ENCODE measurements at places on chromosomes 6 and 20.

DNA sequence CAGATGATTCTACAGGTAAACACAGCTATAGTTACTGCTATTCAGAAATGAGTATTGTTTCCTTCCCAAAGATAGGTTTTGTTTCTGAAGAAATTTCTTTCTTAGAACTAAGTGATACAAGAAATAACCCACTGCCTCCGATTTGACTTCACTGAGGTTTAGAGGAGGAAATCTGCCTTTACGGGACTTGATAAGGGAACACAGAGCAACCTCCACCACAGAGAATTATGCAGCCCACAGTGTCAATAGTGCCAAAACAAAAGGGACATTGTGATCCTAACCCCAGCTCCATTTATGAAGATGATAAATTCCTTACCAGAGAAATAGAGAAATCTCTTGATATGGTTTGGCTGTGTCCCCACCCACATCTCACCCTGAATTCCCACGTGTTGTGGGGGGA lies 164.6 kb downstream of the ZNF217 start:
- DNase-seq, result no peak

- no peak for DNase-seq
Observed at GRCh38 chr6:39599973-39600372, 125.2 kb downstream of the KIF6 start.

DNA sequence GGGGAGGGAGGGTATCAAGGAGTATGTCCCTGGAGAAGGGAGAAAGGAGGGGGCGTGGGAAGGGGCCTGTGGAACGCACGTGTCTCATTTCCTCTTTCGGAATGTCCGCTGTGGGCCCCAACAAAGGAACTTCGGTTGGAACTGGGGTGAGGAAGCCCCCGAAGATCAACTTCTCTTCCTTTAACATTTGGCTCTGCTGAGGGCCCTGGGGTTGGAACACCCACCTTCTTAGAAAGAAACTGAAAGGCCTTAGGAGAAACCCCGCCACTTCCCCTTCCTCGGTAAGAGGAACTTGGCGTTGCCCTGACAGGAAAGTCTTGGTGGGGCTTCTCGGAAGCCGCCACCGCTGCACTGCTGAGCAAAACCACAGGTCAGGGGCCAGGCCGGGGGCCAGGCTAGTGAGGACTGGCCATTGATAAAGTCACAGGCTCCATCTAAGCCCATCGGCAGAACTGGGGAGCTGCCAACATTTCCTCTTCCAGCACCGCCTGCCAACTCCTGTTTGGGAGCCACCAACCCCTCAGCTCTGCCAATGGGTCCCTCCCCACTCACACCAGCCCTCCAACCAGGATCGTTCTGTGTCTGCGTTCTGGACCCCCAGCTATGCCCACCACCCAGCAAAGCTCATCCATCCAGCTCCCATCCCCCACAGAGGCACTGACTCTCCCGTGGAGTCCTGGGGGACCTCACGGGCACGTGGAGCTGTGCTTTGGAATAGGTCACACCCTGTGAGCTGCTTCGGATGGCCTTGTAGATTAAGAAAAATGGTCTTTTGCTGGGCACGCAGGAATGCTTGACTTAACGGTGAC lies 44.8 kb downstream of the FGD2 start:
- peak; percentile 81 for DNase-seq

DNA sequence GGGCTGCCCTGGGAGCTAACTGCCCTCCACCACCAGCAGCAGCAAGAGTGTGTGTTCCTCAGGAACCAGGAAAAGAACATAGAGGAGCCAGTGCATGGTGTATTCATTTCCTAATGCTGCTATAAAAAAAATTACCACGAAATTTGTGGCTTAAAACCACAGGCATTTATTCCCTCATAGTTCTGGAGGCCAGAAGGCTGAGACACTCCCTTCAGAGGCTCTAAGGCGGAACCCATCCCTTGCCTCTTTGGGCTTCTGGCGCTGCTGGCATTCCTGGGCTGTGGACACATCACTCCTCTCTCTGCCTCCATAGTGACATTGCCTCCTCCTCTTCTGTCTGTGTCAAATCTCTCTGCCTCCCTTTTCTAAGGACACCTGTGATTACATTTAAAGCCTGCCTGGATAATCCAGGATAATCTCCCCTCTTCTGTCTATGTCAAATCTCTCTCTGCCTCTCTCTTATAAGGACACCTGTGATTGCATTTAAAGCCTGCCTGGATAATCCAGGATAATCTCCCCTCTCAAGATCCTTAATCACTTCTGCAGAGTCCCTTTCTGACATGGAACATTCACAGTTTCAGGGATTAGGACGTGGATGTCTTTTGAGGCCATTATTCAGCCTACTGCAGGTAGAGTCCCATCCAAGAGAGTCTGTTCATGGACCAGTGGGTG lies 54.7 kb downstream of the NDUFAF5 start:
- DNase-seq, result no peak

GRCh38 chr20:284172-284571 lies 6.4 kb downstream of the C20orf96 start:
- no peak for DNase-seq

GRCh38 chr6:18427296-18427695 lies 40.1 kb downstream of the RNF144B start:
- no peak for DNase-seq

DNA sequence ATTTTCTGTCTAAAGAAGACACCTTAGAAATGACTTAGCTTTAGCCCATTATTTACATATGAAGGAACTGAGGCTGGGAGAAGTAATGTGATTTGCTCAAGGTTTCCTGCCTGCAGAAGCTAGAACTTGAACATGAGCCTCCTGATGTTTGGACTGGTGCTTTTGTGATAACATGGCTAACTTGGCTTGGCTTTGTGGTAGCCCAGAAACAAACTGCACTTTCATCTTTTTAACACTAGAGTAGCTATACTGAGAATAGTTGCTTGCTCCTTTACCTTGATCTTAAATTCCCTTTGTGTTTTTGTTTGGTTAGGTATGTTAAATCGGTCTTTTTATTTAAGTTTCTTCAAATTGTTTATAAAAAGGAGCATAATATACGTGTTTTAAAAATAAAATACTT lies 163.5 kb upstream of the MANEA start:
- DNase-seq, result no peak

DNA sequence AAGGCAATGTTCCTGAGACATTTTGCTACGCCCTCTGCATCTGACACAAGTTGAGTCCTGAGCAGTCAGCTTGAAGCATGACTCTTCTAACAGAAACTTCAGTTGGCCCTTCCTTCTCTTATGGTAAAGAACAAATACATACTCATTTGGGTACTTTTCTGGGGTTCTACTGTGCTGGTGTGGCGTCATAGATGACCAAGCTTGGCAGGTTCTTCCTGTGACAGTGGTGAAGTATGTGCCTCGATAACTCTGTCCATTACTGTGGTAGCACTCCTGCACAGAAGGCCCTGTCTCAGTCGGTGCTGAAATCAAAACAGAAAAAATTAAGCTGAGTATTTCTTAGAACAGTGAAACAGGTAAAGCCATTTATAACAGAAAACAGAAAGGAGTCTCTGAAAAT lies 152.5 kb downstream of the SLC22A3 start:
- DNase-seq, result no peak

- DNase-seq, result no peak
Observed at GRCh38 chr6:36559011-36559793, 11.9 kb upstream of the STK38 start.

GRCh38 chr20:57212534-57213276 lies 53.7 kb downstream of the BMP7 start:
- no peak for DNase-seq

DNA sequence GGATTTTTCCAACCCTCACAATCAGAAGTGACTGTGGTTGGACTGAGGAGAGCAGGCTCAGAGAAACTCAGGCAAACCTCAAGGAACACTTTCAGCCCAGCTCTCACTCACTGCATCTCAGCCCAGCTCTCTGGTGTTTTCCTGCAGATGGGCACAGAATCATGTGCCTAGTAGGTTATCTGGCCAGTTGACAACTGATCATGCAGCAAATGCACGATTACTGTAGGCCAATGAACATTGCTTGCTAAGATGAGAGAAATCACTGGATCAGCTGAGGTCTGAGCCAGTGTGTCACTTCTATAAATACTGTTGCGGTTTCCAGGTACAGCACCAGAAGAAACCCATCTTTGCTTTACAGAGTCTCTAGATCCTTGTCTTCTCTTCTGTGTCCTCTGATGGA lies 540.5 kb downstream of the CD83 start:
- DNase-seq, result no peak

DNA sequence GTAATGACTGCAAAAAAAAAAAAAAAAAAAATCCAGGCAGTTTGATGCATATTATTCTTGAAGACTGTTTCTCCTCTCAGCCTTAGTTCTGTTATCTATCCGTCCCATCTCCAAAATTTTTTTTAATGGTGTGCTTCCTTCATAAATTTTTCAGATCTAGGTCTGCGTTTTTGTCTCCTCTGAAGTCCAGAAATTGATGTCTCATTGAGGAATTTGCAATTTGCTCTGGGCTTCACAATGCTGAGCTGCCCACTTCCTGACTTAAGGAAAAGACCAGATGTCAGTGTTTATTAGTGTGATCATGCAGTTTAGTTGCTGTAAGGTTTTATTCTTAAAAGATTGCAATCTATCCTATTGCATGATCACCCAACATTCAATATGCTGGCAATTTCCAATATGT lies 297.6 kb downstream of the ZNF217 start:
- DNase-seq, result no peak

- DNase-seq, result no peak
Observed at GRCh38 chr6:12203001-12203400, 87.2 kb upstream of the EDN1 start.

DNA sequence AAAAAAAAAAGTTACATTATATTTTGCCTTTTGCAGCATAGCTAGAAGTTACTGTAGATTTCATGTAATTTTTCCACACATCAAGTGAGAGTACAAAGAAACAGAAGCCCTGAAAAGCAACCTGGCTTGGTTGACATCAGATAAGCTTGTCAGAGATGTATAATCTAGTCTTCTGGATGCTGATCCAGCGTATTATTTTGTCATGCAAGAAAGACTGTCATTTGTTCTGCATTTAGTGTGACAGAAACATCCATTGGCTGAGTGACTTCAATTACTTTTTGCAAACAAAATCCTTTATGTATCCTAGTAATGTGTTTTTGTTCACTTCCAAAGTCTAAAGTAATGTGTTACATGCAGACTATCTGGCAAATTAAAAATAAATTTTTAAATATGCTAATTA lies 75.3 kb downstream of the FAM83B start:
- DNase-seq, result no peak

- DNase-seq, result peak; percentile 50
Observed at GRCh38 chr6:146700078-146700686, 101.4 kb downstream of the ADGB start.

GRCh38 chr20:43736588-43737158 lies 9.9 kb upstream of the GTSF1L start:
- peak; percentile 27 for DNase-seq

GRCh38 chr20:24984961-24985640 lies 7.5 kb downstream of the APMAP start:
- DNase-seq, result no peak

DNA sequence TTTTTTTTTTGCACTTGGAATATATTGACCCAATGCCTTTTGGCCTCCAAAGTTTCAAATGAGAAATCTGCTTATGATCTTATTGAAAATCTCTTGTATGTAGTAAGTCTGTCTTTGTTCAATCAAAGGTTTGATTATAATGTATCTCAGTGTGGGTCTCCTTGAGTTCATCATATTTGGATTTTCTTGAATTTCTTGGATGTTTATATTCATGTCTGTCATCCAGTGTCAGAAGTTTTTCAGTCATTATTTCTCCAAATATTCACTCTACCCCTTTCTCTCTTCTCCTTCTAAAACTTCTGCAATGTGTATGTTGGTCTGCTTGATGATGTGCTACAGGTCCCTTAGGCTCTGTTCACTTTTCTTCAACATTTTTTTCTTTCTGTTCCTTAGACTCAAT lies 95.9 kb upstream of the PTPRK start:
- DNase-seq, result no peak

Data from activated CD4-positive, alpha-beta T cell treated with anti-CD3 and anti-CD28 coated beads, Interleukin-2, amount 10 ng/mL, durations not matched to agents 7 days and 5 days (primary cell).